T-cell (primary cell): ENCODE measurements at places on chromosomes 13 and 19.

- no peaks in the 10 kb centered on the region for H3K27me3 ChIP-seq
- no peak overlapping the region for H3K27ac ChIP-seq
- DNase-seq = no peak
- no peaks in the 10 kb centered on the region for H3K4me1 ChIP-seq
- no peak overlapping the region for H3K4me3 ChIP-seq
Observed at GRCh38 chr13:55013051-55013450, 1984.4 kb downstream of the OLFM4 start.

DNA sequence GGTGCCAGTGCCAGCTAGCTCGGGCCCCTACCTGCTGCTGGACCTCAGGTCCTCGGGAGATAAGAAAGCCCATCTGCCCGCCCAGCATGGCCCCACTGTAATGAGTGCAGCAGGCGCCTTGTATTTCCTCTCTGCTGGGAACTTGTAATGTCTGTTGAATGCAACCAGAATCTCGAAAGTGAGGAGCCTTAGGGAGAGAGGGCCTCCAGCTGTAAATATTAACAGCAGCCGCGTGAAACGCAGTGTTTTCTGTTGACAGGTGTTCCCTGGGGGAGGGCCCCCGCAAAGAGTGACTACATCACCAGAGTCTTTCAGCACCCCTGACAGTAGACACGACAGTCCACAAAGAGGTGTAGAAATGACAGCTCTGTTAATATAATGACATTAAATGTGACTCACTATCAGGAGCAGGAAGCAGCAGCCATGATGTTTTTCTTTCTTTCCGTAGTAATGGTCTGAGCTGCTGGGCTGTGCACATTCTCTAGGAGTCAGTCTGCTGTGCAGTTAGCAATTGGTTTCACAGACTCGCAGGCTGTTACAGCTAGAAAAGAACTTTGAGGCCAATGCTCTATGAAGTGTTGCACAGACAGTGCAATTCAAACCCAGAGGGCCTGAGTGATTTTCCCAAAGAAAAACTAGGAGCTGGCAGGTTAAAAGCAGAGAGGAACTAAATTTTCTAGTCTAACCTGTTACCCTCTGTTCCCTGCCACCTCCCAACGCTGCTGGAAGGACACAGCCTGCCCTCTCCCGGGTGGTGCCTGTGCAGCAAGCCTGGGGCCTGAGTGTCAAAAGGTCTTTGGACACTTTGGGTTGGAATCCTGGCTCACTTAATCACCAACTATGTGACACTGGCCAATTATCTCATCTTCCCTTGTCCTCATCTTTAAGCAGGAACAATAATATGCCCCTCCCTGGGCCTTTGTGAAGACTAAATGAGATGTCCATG lies 58.6 kb upstream of the WASF3 start:
- H3K4me3 ChIP-seq = no peak overlapping the region
- no peak for DNase-seq
- H3K4me1 ChIP-seq = no peaks in the 10 kb centered on the region
- H3K27ac ChIP-seq = no peak overlapping the region
- no peaks in the 10 kb centered on the region for H3K36me3 ChIP-seq

DNA sequence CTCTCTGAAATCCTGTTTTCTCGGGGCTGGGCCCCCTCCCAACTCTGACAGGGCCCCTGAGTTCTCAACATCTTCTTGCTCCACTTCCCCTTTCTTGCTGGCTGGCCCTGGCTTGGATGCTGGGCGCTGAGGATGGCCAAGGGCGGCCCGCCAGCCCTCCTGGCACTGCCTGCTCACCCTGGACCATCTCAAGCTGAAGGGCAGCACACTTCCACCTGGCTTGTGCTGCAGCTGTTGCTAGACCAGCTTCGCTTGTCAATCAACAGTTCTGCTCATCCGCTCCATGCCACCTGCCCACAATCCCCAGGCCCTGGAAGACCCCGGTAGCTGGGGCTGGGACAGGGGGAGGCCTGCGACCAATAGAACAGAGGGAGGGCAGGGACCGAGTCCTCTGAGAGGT lies 6.9 kb upstream of the GMIP start:
- H3K4me3 ChIP-seq = no peak overlapping the region
- H3K27ac ChIP-seq = no peak overlapping the region
- H3K27me3 ChIP-seq = no peaks in the 10 kb centered on the region
- H3K36me3 ChIP-seq = peaks cover 89% of the 10 kb centered on the region

GRCh38 chr13:29435125-29435911 lies 160.2 kb downstream of the SLC7A1 start:
- H3K4me3 ChIP-seq = no peak overlapping the region
- H3K4me1 ChIP-seq = no peaks in the 10 kb centered on the region
- no peak overlapping the region for H3K27ac ChIP-seq
- H3K36me3 ChIP-seq = no peaks in the 10 kb centered on the region

- no peaks in the 10 kb centered on the region for H3K4me1 ChIP-seq
- no peak overlapping the region for H3K4me3 ChIP-seq
- no peak overlapping the region for H3K27ac ChIP-seq
- H3K27me3 ChIP-seq = peaks cover 2% of the 10 kb centered on the region
Observed at GRCh38 chr19:54428323-54429175, 13.3 kb downstream of the TTYH1 start.
